GDM1 (cell line): ENCODE measurements at places on chromosomes 6 and 20.

- no peak for DNase-seq
These were observed 14.3 kb downstream of the ZBP1 start for GRCh38 chr20:57605878-57606277.

GRCh38 chr20:32281711-32282110 lies 4.3 kb downstream of the KIF3B start:
- no peak for DNase-seq

DNA sequence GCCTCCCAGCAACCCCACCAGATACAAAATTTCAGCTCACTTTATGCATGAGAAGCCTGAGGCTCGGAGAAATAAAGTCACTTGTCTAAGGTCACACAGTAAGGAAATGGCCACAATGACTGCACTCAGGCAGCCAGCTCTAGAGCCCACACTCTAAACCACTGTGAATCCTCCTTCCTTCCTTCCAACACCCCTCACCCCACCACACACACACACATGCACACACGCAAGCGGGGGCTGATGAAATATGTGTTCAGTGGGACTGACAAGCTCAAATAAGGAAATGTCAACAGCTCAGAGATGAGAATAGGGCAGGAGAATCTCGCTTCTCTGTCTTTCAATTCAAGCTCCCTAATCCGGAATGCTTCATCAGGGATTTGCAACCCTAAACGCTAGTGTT lies 6.0 kb upstream of the BPIFA1 start:
- DNase-seq, result no peak

GRCh38 chr6:75377386-75377785 lies 92.8 kb upstream of the TMEM30A start:
- DNase-seq, result no peak

GRCh38 chr20:33655164-33655563 lies 7.0 kb upstream of the C20orf144 start:
- DNase-seq, result no peak

DNA sequence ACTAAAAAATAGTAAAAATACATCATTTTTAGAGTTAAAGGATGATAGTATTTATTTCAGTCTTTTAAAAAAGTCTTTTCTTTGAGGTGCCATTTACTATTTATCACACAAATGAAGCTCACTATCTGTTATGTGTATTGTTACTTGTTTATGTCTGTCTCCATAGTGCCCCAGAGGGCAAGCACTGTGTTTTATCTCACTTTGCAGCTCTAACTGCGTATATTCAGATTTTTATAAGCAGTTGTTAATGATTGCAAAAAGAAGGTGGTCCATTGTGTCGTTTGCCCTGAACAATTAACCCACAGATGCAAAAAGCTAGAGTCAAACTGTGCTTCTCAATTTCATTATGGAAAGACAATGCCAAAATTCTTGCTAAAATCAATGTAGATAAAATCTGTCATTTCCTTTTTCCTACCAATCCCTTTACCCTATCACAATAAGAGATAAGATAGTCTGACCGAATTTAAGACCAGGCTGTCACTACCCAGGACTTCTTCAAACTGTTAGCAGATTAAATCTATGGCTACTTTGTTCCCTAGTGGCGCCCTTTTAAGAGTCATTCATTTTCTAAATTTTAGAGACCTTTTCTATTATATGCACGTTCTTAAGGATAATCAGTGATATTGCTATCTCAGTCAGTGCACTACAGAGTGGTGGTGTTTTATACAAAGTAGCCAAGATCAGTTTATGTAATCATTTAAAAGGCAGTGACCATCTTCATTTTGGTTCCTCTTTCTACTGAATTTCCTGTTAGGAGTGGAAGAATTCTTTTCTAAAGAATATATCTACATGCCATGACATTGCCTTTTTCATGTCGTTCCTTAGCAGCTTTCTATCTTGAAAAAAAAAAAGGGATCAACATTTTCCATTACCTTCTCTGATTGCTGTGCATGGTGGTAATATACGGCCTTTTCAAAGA lies 133.1 kb upstream of the PRDM1 start:
- DNase-seq, result no peak

- DNase-seq, result no peak
These were observed 19.6 kb downstream of the FOXC1 start for GRCh38 chr6:1629316-1629715.

- DNase-seq, result no peak
These were observed 4.6 kb upstream of the MDGA1 start for GRCh38 chr6:37702314-37702713.

- no peak for DNase-seq
These were observed 105.9 kb upstream of the CARMIL1 start for GRCh38 chr6:25173246-25173645.

GRCh38 chr6:95364016-95364604 lies 213.2 kb upstream of the MANEA start:
- DNase-seq, result no peak

- DNase-seq, result no peak
These were observed 1.4 kb downstream of the CYB5R4 start for GRCh38 chr6:83860782-83861495.

GRCh38 chr20:58746620-58747019 lies 54.0 kb downstream of the NPEPL1 start:
- no peak for DNase-seq
